A673 (cell line): ENCODE measurements at places on chromosomes 1 and 21. TPM values are rescaled to one million over a fixed set of nuclear protein-coding genes. Genes with fewer than 3 reads are reported as not detected.

DNA sequence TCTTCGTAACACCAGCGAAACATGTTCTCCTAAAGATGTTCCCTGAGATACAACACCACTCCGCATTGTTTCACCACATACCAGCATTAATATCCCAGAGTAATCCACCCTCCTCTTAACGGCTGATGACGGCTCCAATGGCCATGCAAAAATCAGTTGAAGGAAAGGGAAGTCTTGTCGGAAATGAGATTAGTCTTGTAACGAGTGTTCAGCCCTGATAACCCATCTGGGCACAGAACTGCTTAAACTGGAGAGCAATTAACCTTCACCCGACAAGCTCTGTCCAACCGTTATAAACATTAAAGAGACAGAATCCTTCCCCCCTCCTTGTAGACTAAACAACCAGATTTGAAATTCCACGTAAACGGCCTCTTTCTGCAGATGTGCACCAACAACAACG lies 21.9 kb downstream of the ERG start:
- no peak for DNase-seq

GRCh38 chr1:197737916-197738315 lies 37.4 kb downstream of the DENND1B start:
- no peak for DNase-seq

- DNase-seq, result no peak
Observed at GRCh38 chr21:15279482-15279881, 214.7 kb upstream of the NRIP1 start.

Gene S100A3
- total RNA-seq, result 0.61 and 0.99 TPM in 2 replicates

- peak; percentile 54 for DNase-seq
Observed at GRCh38 chr1:205013683-205014367, 29.2 kb upstream of the CNTN2 start.

Gene ADORA1
- 0.74 and 1.2 TPM in 2 replicates for total RNA-seq

- no peak for DNase-seq
Observed at GRCh38 chr1:15331180-15331579, 78.5 kb upstream of the EFHD2 start.

Gene AGBL4
- 0.28 and 0.32 TPM in 2 replicates for total RNA-seq

DNA sequence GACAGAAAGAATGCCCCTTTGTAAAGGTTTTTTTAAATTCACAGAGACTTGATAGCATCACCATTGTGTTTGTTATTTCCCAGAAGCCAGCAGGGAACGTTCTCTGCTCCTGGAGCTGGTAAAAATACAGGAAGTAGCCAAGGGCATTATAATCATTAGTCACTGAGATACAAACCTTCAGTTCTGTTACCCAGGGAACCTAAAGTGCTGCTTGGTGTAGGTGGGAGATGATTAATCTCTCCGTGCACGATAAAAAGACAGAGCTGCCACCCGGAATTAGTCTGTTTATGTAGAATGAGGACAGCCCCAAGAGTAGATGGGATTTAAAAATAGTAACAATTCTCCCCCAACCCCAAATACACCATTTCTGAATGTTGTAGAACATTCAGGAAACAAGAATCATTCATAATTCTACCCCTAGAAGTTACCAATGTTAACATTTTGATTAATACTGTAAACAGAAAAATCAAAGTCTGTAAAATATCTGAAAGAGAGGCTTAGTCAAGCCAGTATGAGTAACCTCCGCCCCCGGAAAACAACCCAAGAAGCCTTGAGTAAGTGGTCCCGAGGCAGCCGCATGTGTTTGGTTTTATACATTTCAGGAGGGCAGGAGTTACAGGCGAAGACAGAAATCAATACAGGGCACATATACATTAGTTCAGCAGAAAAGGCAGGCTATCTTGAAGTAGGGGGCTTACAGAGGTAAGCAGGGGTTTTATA lies 45.3 kb upstream of the CTBS start:
- DNase-seq, result peak; percentile 71

GRCh38 chr21:33384841-33385331 lies 18.3 kb upstream of the IFNGR2 start:
- DNase-seq, result no peak

Gene EPHA8
- total RNA-seq, result not detected in 2 replicates

Gene LY9
- not detected in 2 replicates for total RNA-seq

DNA sequence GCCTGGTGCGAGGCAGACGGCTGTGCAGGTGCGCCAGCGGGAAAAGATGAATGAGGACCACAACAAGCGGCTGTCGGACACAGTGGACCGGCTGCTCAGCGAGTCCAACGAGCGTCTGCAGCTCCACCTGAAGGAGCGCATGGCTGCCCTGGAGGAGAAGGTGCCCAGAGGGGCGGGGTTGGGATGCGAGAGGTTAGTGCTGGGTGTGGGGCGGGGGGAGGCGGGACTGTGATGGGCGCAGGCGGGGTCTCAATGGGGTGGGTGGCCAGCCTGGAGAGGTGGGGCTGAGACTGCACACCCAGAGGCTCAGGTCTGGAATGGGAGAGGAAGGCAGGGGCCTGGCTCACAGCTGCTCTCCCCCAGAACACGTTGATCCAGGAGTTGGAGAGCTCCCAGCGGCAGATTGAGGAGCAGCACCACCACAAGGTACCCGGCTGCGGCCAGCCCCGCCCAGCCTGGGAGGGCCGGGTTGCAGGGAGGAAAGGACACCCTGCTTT lies 22.3 kb downstream of the PPFIA4 start:
- DNase-seq, result no peak

- DNase-seq, result no peak
Observed at GRCh38 chr1:196960854-196961253, 16.5 kb upstream of the CFHR5 start.

DNA sequence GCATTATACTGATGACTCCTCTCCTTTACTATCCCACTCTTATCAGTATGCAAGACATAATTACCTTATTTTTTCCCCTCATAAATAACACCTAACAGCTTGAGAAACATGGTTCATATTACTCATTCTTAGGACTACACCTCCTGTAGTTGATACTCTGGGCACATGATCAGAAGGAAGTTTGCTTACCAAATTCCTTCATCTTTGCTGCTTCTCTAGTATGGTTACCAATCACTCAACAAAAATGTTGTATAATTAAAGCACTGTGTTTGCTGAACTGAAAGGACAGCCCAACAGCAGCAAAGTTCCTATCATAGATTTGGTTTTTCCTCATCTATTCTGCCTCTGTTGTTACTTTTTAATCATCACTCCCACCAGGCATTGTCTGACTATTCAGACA lies 586.3 kb downstream of the LRRIQ3 start:
- no peak for DNase-seq

Gene IL12RB2
- total RNA-seq, result 0.39 and 0.70 TPM in 2 replicates

DNA sequence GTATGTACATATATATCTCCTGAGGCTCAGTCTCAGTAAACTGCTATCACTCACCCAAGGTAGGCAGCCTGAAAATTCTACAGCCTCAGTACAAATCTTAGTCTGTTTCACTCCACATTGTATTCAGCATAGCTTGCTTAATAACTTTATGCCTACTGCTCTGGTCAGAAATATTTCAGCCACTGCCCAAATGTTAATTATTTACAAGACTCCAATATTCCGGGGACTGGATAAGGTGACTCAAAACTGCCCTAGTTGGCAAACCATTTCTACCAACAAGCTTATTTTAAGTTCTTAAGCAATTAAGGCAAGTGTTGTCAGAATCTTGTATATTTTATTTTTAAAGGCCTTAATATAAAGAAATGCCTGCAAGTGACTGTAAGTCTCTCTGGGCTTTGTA lies 114.8 kb downstream of the LRRIQ3 start:
- DNase-seq, result no peak

DNA sequence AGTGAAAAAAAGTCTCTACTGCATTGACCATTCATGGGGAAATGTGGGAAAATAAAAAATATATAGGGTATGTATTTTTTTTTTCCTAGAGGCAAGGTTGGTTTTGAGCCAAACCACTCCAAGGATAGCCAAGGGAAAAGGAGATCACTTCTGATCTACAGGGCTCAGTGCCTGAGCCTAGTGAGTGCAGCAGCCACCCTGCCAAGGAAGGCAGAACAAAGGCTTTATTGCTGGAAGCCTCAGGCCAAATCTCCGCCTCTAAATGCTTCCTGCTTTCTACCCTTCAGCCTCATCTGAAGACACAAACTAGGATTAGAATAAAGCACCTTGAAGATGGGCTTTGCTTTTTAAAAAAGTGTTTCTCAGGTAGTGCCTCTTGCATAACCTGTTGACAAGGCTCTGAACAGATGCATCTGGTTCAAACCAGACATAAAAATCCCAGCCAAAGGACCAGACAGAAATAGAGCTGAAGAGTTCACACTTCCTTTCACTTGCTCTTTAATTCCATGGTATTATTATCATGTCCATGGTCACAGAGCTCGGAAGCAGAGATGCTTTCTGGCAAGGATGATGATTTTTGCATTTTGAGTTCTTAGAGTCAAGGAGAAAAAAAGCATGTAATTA lies 10.5 kb downstream of the C1orf115 start:
- DNase-seq, result no peak

- DNase-seq, result peak; percentile 91
Observed at GRCh38 chr1:219660666-219661463, 48.0 kb upstream of the ZC3H11B start.

- peak; percentile 17 for DNase-seq
Observed at GRCh38 chr21:40819071-40819900, 27.7 kb downstream of the DSCAM start.

DNA sequence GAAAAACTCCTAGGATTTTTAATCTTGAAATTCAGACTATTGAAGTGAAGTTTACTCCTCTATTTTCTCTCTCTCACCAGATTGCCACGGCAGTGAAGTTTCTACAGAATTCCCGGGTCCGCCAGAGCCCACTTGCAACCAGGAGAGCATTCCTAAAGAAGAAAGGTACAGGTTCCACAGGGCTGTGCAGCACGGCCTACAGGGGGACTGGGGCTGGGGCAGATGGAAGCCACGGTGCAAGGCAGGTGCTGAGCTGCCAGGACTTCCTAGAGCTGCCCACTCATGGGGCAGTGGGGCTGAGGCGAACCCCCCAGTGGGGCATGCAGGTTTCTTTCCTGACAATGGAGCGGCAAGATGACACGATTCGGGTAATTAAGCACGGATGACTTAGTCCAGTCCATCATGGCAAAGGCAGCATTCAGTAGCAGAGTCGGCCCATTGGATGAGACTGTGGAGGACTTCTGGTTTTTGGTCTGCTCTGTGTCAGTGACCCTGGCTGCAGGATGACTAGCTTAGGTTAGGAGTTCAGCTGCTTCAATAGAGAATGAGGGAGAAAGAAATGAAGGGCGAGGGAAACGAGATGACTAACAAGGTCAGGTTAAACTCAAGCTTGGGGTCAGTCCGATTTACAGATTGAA lies 61.5 kb downstream of the PEX14 start:
- DNase-seq, result no peak

- DNase-seq, result no peak
Observed at GRCh38 chr1:84541679-84542078, 32.6 kb downstream of the CTBS start.

- no peak for DNase-seq
Observed at GRCh38 chr1:42052072-42052699, 101.0 kb upstream of the GUCA2B start.

GRCh38 chr1:53046930-53047329 lies 15.1 kb upstream of the PODN start:
- no peak for DNase-seq

GRCh38 chr1:216600730-216601609 lies 122.3 kb downstream of the ESRRG start:
- DNase-seq, result peak; percentile 54

DNA sequence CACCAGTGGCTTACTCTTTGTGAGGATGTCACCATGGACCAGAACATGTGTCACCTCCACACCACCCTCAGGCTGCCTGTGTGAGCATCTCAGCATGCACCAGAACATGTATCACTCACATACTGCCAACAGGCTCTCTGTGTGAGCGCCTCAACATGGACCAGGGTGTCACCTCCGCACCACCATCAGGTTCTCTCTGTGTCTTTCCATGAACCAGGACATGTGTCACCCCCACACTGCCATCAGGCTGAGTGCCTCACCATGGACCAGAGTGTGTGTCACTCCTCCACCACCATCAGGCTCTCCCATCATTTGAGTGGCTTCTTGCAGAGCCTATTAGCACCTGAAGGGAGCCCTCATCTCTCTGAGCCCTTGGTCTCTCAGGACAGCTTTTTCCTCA lies 125.2 kb downstream of the ZNF648 start:
- no peak for DNase-seq

Gene TRIM45
- total RNA-seq, result 3.2 and 6.7 TPM in 2 replicates

- no peak for DNase-seq
Observed at GRCh38 chr1:167276969-167277368, 56.3 kb downstream of the POU2F1 start.

Gene BMP8B
- 0.06 and 0.09 TPM in 2 replicates for total RNA-seq

- no peak for DNase-seq
Observed at GRCh38 chr1:197042676-197043341, 24.3 kb downstream of the F13B start.

DNA sequence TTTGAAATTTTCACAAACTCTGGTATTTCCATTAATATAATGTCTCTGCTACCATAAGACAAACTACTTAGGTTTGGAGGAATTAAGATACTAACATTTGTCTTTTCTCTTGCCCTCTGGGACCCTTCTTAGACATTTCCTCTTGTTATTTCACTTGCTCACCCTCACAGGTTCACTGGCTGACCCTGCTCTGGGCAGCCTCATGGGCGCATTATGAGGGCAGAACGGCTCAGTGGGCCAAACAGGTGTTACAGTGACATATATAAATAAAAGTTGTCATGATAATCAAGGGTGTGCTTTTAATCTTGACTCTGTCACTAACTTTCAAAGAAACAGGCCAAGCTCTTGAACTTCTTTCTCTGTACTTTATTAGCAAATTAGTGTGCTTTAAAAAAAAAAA lies 46.5 kb downstream of the ZNHIT6 start:
- no peak for DNase-seq

DNA sequence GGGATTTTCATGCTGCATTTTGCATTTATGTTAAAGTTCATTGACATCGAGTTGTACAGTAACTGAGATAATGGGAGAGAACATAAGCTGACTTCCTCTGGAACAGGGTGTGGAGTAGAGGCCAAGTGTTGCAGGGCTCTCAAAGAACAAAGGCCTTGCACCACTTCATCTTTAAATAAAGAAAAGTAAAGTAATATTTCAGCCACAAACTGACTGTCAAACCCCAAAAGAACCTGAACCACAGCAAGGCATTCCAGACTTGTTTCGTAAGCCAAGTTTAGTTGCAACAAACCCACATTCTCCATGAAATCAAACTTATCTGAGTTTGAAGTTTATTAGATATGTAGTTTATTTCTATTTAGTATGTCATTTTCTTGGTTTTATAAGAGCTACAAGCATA lies 19.1 kb upstream of the HMGCS2 start:
- DNase-seq, result no peak

DNA sequence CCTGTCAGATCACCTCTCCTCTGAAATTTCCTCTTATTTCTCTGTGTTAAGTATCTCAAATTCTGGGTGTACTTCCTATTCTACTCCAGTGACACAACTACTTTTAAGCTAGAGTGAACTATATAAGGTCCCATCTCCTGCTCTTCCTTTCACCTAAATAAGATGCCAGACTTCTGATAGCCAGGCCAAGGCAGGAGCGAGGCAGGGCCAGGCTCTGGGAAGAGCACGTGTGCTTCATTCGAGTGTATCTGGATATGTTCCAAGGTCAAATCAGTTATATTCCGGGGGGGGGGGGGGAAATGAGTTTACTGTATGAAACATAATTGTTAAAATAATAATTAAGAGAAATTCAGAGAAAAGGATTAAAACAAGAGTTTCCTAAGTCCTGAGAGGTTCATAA lies 60.1 kb downstream of the LRRC71 start:
- DNase-seq, result no peak
